T-helper 17 cell (primary cell): ENCODE measurements at places on chromosomes 3 and 15. TPM values are rescaled to one million over a fixed set of nuclear protein-coding genes. Genes with fewer than 3 reads are reported as not detected.

Gene MAGI1
- total RNA-seq: not detected

Gene GPR62
- not detected for total RNA-seq

- DNase-seq: no peak
Measured at GRCh38 chr3:88059380-88060170, 520 bp downstream of the ZNF654 start.

- no peak for DNase-seq
Measured at GRCh38 chr15:39247574-39247973, 333.3 kb upstream of the THBS1 start.

GRCh38 chr15:96323319-96324145 lies 7.0 kb upstream of the NR2F2 start:
- no peak for DNase-seq

- DNase-seq: no peak
Measured at GRCh38 chr15:68114840-68115239, 60.7 kb downstream of the PIAS1 start.
